ENCODE measurements at places on chromosomes 3 and 15.

DNA sequence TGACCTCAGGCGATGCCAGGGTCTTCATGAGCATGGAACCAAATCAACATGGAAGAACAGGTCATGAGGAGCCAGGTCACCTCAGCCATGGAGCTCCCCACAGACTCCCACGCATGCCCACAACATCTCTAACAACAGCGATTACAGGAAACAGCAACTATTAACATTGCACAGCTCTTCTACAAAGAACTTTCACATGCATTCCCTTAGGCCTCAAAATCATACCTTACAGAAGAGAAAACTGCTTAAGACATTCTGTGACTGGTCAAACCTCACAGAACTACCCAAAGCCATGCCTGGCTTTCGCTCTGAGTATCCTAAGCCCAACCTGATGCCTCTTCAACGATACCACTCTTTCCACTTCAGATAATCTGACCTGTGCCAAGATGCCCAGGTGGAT lies 117.8 kb downstream of the OXNAD1 start:
- no peak for DNase-seq

- no peak for DNase-seq
Measured at GRCh38 chr3:143581972-143582722, 266.1 kb downstream of the SLC9A9 start.

- DNase-seq, result no peak
Measured at GRCh38 chr15:63611177-63611576, 14.0 kb downstream of the FBXL22 start.

GRCh38 chr3:126142652-126143051 lies 37.7 kb downstream of the ALDH1L1 start:
- DNase-seq, result no peak

DNA sequence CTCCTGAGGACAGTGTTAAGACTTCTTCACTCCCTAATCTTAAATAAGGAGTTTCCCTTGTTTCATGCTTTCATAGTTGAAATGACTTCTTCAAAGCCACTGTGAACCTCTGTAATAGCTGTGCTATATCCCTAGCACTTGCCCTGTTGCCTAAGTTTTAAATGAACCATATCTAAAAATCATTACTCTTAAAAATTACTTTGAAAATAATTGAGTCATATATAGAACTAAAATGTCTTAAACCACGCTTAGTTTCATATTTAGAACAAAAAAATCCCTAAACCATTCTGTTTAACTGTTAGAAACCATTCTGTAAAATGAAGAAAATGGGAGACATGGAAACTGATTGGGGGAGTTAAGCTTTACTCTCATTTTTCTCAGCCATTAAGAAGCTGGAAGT lies 29.8 kb downstream of the DNAJC19 start:
- DNase-seq, result no peak

All from SW480 (cell line).